ENCODE measurements at places on chromosomes 6 and 20.

GRCh38 chr6:50467931-50468330 is 245.4 kb upstream of the TFAP2D start:
- DNase-seq: no peak

- no peak for DNase-seq
These were observed 20.9 kb downstream of the FKBP1A start for GRCh38 chr20:1371830-1372539.

DNA sequence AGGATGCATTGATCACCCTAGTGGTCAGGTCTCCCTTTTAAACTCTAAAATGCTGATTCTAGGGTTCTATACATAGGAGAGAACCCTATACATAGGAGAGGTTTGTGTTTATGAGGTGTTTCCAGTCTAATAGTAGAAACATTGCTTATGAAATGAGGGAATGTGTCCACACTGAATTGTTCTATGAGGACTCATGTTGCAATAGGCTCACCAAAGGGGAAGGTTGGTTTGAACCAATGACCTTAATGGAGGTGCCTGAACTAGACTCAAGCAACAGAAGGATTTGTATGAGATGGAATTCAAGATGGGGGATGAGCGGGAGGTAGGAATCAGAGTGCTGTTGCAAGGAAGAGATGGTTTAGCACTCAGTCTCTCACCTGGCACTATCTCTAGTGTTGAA is 33.5 kb upstream of the UBR2 start:
- DNase-seq: no peak

GRCh38 chr6:74574794-74575193 is 631.1 kb downstream of the COL12A1 start:
- peak; percentile 22 for DNase-seq

- no peak for DNase-seq
These were observed 91.9 kb downstream of the LMBRD1 start for GRCh38 chr6:69704916-69705315.

GRCh38 chr6:128515550-128516513 is 4.6 kb downstream of the PTPRK start:
- DNase-seq: no peak

DNA sequence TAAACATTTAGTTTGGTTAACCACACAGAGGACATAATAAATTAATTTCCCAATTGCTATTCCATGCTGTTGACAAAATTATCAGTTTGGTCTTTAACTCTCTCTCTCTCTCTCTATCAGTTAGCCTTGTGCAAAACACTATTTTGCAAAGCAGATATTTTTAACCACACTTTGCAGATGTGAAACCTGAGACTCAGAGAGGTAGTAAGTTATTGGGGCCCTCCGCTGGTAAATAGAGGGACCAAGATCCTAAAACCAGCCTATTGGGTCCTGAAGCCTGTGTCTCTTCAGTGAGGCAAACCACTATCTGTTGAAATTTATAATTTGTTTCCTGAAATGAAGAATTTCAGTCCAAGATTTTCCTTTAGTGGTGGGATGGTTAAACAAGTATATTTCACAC is 231.0 kb downstream of the SOD2 start:
- DNase-seq: no peak

DNA sequence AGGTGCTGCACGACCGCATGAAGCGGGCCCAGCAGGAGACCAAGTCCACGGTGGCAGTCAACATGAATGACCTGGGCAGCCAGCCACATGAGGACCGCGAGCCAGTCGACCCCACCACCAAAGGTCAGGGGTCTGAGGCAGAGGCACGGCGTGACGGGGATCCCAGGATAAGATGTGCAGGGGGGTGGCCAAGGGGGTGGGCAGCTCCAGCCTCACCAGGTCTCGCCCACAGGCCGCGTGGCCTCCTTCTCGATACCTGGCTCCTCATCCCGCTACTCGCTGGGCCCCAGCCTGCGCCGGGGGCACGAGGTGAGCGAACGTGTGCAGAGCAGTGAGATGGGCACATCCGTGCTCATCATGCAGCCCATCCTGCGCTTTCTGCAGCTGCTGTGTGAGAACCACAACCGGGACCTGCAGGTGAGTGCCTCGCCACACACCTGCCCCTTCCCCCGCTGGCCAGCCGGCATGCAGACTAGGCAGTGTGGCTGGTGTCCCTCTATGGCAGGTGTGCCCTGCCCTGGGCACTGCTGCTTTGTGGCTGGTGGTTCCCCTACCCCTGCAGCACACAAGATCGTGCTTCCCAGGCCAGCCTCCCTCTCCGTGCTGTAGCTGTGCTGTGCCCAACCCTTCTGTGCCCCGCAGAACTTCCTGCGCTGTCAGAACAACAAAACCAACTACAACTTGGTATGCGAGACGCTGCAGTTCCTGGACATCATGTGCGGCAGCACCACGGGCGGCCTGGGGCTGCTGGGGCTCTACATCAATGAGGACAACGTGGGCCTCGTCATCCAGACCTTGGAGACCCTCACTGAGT is 25.9 kb downstream of the UQCC2 start:
- no peak for DNase-seq

DNA sequence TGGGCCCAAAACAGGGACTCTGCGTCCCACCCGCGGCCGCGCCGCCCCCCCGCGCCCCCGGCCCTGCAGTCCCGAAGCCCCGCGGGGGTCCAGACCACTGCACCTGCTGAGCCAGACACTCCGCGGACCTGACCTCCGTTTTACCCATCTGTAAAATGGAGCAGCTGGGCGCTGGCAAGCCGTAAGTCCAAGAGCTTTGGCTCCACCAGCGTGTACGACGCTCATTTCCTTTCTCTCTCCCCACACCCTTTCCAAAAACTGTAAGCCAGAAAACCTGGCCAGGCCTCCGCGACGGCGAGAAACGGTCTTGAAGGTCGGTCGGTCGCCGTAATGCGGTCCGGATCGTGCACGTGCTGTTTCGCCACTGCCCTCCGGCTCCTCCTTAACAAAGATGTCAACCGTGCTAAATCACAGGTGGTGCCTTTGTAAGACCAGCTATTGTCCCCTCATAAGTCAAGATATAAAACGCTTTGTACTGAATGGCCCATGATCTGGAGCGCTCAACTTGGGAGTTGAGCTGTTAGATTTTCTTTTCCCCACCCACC is 7.8 kb upstream of the NR2E1 start:
- DNase-seq: no peak

GRCh38 chr6:63427951-63428350 is 108.2 kb upstream of the LGSN start:
- no peak for DNase-seq

- no peak for DNase-seq
These were observed 15.7 kb downstream of the ADTRP start for GRCh38 chr6:11762794-11763459.

DNA sequence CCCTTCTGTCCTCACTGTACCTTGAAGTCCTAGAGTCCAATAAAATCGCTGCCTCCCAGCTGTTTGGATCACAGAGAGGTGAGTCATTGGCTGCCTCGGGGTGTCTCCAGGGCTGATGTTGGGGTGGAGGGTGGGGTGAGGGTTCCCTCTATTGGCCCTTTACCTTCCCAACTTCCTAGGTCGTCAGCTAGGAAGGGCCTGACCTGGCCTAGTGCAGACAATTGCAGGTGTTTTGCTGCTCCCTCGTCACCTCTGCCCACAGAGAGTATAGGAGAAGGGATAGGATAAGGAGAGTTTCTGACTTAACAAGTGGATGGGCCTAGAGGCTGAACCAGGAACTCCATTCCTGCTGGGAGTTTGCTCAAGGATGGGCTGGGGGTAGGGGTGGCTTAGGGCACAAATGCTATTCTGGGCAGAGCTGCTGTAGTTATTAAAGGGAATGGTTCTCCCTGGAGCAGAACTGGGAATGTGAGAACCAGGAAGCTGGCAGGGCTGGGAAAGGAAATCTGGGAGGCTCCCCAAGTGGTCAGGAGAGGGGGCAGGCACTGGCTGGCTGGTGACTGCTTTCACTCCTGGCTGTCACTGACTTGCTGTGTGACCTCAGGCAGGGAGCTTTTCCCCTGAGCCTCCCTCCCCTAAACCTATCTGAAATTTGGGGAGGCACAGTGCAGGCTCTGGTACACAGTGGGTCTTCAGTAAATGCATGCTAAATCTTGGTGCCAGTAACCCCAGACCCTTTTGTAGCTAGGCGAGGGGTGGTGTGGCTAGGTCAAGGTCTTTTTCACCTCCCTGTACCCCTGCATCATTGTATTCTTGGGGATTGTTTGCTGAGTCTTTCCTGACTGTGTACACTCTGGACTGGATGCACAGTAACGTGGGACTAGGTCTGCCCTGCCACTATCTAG is 1.5 kb downstream of the TP53INP2 start:
- no peak for DNase-seq

- no peak for DNase-seq
These were observed 51.9 kb downstream of the B4GALT5 start for GRCh38 chr20:49661560-49662329.

- no peak for DNase-seq
These were observed 5.9 kb upstream of the PLCB1 start for GRCh38 chr20:8126181-8126580.

DNA sequence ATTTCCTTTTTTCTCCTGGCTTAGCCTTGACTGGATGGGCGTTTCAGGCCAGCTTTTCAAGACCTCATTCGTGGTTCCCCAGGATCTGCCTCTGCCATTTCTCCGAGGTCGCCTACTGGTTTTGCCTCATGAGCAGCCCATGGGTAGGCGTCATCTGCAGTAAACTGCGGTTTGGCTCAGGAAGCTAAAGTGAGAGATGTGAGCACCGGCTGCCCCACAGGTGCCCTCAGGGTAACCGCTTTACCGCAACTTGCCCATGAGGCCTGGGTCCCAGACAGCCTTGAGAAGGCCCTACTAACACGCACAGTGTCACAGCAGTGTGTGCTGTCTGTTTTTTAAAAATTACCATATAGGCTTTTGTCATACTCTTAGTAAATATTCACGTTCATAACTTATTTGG is 53.4 kb upstream of the TBXT start:
- no peak for DNase-seq

DNA sequence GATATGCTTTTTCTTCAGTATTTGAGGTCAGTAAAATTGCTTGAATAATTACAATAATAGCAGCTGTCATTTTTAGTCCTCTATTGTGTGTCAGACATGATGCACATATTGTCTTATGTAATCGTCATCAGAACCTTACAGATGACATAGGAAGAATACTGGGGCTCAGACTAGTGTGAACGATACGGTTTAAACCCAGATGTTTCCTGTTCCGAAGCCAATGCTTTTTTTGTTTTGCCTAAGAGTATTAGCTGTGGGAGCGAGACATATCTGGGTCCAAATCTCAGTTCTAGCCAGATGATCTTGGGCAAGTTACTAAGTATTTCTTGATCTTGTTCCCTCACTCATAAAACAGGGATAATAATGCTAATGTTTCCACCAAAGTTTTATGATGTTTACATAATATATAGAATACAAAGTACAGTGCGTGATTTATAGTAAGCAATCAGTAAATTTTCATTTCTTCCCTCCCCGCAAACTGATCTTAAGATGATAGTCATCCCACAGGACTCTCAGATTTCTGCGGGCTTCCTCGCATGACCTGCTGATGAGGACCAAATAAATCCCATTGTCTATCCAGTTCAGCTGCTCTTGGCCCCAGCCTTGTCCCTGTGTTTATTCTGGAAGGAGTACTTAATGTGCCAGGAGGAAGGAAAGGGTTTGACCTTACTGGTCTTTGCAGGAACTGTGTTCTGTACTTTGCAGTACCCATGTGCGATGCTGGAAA is 98.2 kb downstream of the CAP2 start:
- DNase-seq: no peak

DNA sequence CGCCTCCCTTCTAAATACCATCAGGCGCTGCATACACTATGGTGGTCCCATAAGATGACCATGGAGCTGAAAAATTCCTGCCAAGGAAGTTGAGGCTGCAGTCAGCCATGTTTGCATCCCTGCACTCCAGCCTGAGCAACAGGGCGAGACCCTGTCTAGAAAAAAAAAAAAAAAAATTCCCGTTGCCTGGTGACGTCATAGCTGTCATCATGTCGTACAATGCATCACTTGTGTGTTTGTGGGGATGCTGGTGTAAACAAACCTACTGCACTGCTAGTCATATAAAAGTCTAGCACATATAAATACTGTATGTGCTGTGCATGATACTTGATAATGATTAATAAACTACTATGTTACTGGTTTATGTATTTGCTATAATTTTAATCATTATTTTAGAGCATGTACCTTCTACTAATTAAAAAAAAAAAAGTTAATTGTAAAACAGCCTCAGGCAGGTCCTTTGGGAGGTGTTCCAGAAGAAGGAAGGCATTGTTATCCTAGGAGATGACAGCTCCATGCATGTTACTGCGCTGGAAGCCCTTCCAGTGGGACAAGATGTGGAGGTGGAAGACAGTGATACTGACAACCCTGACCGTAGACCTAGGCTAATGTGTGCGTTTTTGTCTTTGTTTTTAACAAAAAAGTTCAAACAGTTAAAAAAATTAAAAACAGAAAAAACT is 132.6 kb downstream of the BANF2 start:
- no peak for DNase-seq

DNA sequence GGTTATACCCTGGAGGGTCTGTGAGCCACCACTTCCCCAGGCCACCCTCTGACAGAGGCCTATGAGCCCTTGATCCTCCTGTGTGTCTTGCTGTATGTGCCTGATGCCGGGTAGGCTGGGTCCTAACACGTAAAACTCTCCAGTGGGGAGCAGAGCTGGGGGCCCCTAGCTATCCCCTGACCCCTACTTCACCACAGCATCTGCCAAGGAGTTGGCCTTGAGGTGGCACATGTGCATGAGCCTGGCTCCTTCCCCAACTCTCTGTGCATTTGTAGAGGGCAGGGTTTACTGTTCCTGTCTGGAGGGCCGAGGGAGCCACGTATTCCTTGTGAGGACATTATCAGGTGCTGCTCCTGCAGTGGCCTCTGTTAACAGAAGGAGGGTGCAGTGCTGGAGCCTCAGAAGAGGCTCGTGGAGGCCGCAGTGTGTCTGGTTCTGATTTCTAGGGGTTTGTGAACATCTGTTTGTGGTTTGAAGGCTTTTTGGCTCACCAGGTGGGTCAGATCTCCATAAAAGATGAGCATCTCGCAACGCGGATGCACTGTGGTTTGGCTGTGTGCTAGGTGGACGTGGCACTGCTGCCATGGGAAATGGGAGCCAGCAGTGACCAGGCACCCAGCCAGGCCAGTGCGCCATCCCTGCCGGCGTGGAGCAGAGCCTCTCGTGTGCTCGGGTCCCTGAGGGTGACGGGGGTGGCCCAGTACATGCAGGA is 152.1 kb downstream of the DTNBP1 start:
- DNase-seq: no peak

DNA sequence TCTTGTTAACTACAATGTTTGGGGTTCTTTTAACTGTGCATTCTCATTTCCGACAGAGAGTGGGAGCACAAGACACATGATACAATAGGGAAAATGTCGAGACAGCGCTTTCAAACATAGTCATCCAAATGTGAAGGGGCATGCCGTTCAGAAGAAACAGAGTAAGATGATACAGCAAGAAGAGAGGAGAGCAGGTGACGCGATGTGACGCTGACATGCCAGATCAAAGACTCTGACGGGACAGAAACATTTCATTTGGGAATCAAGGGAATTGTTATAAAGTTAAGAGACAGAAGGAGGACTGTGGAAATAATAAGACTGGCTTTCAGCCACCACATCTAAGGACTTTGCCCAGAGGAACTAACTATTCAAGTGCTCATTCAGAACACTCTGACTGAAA is 117.4 kb downstream of the FAXC start:
- no peak for DNase-seq

- no peak for DNase-seq
These were observed 66.7 kb downstream of the TMEM170B start for GRCh38 chr6:11604215-11604614.
